ENCODE measurements at places on chromosomes 7 and 10.

DNA sequence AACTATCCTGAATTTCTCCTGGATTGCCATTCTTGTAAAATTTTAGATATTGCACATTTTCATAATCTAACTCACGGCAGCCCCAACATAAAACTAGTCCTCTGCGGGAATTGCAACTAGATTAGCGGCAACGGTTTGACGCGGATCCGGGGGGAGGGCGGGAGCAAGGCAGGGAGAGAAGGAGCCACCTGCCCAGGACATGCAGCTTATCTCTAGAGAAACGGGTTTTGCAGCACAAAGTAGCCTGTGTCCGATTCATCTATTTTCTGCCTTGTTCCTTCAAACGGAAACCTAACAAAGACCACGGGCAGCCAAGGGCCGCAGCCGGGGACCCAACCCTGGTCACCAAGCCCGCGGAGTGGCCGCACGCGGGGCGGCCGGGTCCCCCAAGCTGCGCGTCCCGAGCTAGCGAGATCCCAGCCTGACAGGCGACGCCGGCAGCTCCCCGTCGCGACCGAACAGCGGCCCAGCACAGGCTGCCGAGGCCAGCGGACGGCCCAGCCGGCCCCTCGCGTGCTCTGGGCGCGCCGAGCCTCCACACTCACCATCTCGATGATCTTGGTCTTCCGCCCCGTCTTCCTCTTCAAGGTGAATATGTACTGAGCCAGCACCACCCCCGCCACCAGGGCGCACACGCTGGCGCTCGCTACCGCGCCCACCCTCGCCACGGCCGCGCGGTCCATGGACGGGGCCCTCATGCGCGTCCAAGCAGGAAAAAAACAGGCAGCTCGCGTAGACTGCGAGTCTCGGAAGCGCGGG lies at the start of gene NT5C3A:
Gene NT5C3A, minus strand, starts transcription at position 754 of the 759 bp plus-strand sequence. Its CDS starts 71 bp downstream, at position 683.
- peak; percentile 56 for DNase-seq

DNA sequence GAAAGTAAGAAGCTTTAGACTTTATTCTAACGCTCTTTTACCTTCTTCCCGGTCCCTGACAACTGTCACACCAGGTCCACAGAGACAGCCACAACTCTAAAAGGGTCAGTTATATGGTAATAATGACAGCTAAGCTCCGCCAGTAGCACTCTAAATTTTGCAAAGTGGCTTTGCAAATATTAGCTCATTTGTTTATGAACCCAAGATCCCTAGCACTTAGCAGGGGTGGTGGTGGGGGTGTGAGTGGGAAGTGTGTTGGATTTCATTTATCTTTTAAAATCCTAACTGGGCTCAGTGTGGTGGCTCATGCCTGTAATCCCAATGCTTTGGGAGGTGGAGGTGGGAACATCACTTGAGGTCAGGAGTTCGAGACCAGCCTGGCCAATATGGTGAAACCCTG lies 34.8 kb upstream of the SDK1 start:
- no peak for DNase-seq

GRCh38 chr10:21675157-21675796 lies 141.2 kb downstream of the MLLT10 start:
- DNase-seq: peak; percentile 7

DNA sequence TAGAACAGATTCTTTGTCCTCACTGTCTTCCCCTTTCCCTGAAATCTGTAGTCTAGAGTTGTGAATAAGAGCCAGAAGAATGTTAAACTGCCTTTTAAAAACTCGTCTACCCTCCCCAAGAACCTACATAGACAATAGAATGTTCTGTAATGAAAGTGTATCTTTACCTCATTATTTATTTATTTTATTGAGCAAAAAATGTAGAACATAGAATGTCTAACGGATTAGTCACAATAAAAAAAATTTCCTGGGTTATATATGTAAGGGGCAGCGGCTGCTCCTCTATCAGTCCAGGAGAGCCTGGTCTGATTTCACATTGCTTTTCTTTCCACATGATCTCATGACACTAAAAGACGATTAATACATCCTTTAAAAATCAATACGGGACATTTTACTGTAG lies 135.7 kb downstream of the SDK1 start:
- no peak for DNase-seq

DNA sequence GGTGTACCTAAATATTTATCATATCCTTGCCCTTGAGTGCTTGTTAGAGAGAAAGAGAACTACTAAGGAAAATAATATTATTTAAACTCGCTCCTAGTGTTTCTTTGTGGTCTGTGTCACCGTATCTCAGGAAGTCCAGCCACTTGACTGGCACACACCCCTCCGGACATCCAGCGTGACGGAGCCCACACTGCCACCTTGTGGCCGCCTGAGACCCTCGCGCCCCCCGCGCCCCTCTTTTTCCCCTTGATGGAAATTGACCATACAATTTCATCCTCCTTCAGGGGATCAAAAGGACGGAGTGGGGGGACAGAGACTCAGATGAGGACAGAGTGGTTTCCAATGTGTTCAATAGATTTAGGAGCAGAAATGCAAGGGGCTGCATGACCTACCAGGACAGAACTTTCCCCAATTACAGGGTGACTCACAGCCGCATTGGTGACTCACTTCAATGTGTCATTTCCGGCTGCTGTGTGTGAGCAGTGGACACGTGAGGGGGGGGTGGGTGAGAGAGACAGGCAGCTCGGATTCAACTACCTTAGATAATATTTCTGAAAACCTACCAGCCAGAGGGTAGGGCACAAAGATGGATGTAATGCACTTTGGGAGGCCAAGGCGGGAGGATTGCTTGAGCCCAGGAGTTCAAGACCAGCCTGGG lies 11.4 kb downstream of the SERPINE1 start:
- peak; percentile 25 for DNase-seq

DNA sequence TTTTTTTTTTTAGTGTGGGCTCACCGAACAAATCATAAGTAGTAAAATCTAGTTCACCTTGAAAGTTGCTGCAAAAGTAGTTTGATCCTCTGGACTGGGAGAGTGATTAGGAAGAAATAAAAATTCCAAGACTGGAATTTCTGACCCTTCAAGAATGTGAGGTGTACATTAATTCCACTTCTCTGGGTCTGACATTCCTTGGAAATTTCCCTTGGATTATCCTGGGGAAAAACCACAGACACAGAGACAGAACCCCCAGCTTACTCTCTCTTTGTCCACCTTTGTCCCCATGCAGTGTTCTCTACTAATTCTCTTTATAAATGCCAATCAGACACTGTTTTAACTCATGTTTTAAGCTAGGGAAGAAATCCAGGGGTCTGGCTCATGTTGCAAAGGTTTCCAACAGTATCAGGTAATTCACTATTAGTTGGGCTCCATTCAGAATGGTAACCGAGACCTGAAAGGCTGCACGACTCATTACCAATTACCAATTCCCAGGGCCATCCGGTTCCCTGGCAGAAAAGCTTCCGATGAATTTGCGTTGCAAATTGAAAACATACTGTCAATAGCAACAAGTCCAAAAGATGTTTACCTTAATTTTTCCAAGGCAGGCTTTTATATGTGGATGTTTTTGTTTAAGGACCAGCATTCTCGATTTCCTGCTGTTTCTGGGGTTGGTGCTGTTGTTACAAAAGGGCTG lies 86.3 kb downstream of the BAMBI start:
- DNase-seq: no peak

GRCh38 chr7:155203882-155204691 lies 93.6 kb upstream of the INSIG1 start:
- peak; percentile 14 for DNase-seq

GRCh38 chr10:79411546-79412495 lies 33.6 kb downstream of the ZCCHC24 start:
- no peak for DNase-seq

- no peak for DNase-seq
Observed at GRCh38 chr7:45185028-45185863, 27.7 kb downstream of the RAMP3 start.

GRCh38 chr10:63206997-63207811 lies 74.1 kb downstream of the NRBF2 start:
- no peak for DNase-seq

DNA sequence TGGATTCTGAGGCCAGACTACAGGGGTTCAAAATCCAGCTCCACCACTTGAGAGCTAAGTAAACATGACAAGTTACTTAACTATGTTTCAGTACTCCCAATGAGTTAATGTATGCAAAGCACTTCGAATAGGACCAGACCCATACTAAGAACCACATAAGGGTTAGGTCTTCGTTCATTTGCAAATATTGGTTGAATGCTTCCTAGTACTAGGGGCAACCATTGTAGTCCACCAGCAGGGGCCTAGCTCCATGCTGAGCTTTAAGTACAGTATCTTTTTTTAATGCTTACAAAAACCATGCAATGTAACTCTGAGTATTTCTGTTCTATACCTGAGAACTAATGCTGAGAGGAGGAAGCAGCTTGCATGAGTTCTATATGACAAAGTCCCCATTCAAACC lies 80.4 kb upstream of the PDE1C start:
- DNase-seq: peak; percentile 5

- DNase-seq: no peak
Observed at GRCh38 chr10:101562231-101562630, 25.8 kb downstream of the POLL start.

- DNase-seq: no peak
Observed at GRCh38 chr10:45371560-45371959, 2.5 kb upstream of the ALOX5 start.

DNA sequence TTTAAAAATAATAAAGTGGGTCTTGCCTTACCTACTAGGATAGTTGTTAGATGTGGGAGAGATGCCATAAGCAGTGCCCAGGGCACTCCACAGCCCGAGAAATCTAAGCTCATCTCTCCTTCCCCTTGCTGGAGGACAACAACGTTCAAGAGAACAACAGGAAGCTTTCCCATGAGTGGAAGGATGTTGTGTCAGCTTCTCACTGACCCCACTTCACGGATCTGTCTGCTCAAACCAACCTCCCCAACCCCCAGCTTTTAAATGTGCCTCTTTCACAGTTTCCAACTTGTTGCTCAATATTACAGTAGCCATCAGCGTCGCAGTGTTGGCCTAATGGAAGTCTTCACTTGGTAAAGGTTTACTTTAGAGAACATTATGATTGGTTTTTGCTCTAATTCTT lies 72.1 kb downstream of the PTPRE start:
- no peak for DNase-seq

- no peak for DNase-seq
Observed at GRCh38 chr10:126902157-126902556, 3.1 kb upstream of the DOCK1 start.

- no peak for DNase-seq
Observed at GRCh38 chr10:121085367-121085766, 234.2 kb downstream of the WDR11 start.

- peak; percentile 29 for DNase-seq
Observed at GRCh38 chr7:116862951-116863670, 724 bp downstream of the CAPZA2 start.

GRCh38 chr7:34451923-34452322 lies 206.1 kb upstream of the NPSR1 start:
- DNase-seq: no peak

DNA sequence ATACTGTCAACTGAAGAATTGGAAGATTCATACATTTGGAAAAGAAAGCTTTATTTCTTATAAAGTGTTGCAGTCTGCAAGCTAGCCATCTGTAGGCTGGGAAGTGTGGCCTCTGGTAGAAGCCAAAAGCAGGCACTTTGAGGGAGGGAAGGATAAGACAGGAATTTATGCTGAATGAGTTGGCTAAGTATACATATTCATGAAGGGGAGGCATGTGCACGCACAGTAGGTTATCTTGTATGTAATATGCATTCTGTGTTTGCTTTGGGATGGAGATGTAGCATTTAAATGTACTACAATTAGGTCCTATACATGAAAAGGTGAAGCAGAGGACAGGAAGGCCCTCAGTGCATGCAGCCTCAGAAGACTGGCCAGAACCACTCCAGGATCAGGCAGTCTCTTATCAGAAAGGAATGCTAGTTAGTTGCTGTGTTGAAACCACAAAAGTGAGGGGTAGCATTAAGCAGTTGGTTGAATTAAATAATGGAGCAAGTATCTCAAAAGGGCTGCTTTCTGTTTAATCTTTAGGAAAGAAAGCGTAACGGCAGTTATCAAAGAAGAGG lies 40.9 kb downstream of the MYO3A start:
- no peak for DNase-seq

- DNase-seq: no peak
Observed at GRCh38 chr7:34165466-34165865, 260.1 kb downstream of the BMPER start.

GRCh38 chr7:111499027-111499426 lies 63.3 kb downstream of the IMMP2L start:
- DNase-seq: no peak

GRCh38 chr7:100170101-100170897 lies 1.9 kb upstream of the GAL3ST4 start:
- DNase-seq: no peak

GRCh38 chr7:111101856-111102646 lies 11.1 kb downstream of the LRRN3 start:
- no peak for DNase-seq

GRCh38 chr7:35522697-35523096 lies 172.2 kb downstream of the HERPUD2 start:
- no peak for DNase-seq

DNA sequence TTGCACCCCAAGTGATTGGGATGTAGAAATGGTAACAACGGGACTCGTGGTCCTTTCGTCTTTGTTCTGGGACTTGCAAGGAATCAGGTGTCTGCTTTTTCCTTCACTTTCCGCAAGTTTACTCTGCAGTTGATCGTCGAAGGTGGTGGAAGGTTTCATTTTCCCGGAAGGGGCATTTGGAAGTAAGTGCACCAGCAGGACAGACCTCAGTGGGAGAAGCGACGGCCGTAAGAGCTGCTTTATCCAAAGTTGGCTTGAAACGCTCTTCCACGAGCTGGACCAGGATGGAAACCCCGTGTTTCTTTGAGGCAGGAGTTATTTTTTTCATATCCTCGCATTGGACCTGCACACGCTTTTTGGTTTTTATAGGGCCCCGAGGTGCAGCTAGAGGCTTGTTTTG lies 1.2 kb downstream of the BRI3 start:
- no peak for DNase-seq

DNA sequence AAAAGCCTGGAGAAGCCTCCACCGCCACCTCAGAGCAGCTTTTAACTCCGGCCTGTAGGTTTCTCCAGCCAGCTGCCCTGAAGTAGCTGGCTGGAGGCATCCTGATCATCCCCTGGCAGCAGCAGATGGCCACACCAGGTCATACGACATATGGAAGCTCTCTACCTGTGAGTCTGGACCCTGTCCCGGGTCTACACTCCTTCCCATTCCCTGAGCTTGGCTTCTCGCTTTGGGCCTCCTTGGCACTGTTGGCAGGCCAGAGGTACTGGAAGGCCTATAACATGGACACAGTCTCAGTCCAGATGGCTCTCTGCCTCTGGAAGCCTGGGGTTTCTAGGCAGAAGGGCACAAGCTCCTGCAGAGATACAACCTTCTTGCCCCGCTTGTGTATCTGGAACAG lies 43.5 kb upstream of the TRIM8 start:
- DNase-seq: no peak
